ENCODE measurements at places on chromosomes 16 and 17. TPM values are rescaled to one million over a fixed set of nuclear protein-coding genes. Genes with fewer than 3 reads are reported as not detected.

The TPPP3 gene
- total RNA-seq, result not detected

The OTOA gene
- total RNA-seq, result 0.43 TPM

The RASD1 gene
- total RNA-seq, result 3.0 TPM

The ASGR2 gene
- total RNA-seq, result not detected

The FSCN2 gene
- 1.8 TPM for total RNA-seq

The SLC7A6 gene
- 131 TPM for total RNA-seq

The AANAT gene
- not detected for total RNA-seq

The CACNB1 gene
- 10.5 TPM for total RNA-seq

The TP53TG3C gene
- not detected for total RNA-seq

The SLC2A4 gene
- 0.17 TPM for total RNA-seq

The TBC1D3K gene
- not detected for total RNA-seq

The FOXF1 gene
- total RNA-seq, result not detected

The CCL4 gene
- 63.9 TPM for total RNA-seq

The ITGA2B gene
- 2.1 TPM for total RNA-seq

The CORO7 gene
- total RNA-seq, result 105 TPM

The PDILT gene
- not detected for total RNA-seq

The ABCC6 gene
- total RNA-seq, result not detected

The SPN gene
- total RNA-seq, result 77.4 TPM

The KRTAP3-1 gene
- not detected for total RNA-seq

The MPV17L gene
- 0.17 TPM for total RNA-seq

The CFAP52 gene
- total RNA-seq, result 0.28 TPM

The C1QTNF8 gene
- total RNA-seq, result not detected

The ADAM11 gene
- 0.56 TPM for total RNA-seq

The CD79B gene
- total RNA-seq, result 31.0 TPM

The GDPD1 gene
- 3.0 TPM for total RNA-seq

The MYL4 gene
- not detected for total RNA-seq

The CRYM gene
- total RNA-seq, result not detected

The VASN gene
- not detected for total RNA-seq

All from activated T-cell treated with anti-CD3 and anti-CD28 coated beads, Interleukin-2, amount 50 U/mL, for 72 hours (primary cell).